Amygdala (tissue), 56 donors: ENCODE measurements at places on chromosomes 5 and 9.

DNA sequence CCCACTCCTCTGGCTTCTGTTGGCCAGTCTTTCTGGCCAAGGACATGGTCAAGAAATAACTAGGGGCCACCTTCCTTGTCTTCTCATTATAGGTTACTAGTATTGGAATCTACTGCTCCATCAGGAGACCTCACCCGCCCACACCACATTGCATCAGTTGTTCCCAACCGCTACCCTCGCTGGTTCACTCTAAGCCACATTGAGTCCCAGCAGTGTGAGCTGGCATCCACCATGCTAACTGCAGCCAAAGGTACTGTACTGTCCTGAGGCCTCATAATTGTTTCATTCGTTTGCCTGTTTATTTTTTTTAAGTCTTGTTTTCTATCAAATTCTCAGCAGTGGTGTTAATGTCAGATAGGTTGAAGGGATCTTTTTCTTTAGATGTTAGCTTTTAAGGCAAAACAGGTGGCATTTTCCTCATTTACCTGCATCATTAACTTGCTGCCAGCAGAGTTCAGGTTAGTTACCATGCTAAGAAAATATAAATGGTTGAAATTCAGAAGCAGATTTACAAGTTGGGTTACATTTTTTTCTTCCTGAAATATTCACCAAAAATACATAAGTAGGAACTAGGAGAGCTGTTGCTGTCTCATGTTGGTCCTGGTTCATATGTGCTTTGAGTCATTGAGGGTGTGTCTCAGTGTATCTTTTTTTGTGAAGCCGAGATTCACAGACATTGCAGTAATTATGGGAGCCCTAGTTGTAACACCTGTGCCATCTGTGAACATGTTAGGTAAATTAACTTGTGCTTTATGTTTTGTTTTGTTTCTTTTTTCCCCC, 206.9 kb downstream of the ZSWIM6 start:
- no peak for DNase-seq

DNA sequence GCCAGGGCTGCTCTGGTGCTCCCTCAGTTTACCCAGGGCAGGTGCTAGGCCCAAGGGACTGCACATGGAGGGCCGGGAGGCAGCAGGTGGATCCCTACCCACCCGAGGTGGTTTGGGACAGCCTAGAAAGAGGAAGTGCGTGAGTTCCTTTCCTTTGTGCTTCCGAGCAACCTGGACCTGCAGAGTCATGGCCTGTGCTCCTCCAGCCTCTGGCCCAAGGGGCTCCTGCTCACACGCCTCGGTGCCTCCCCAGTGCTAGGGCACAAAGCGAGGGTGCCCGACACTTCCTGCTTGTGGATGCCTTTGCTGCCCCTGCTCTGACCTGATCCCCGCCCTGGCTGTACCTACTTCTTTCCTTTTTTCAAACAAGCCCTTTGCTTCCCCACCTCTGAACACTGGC, 79.3 kb downstream of the RXRA start:
- no peak for DNase-seq

DNA sequence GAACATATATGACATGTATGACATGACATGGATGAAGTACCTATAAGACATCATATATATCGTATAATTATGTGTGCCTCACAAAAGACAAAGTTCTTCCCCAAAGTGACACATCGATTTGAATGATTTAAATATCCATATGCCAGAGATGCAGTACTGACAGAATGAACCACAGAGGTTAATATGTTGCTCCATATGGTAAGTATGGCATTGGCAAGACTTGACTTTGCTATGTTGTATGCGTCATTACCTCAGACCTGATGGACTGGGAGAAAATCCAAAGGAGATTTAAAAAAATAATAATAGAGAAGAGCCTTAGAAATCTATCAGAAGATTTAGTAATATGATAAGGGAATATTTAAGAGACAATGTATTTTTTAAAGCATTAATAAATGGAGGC, 263.2 kb downstream of the PJA2 start:
- no peak for DNase-seq

DNA sequence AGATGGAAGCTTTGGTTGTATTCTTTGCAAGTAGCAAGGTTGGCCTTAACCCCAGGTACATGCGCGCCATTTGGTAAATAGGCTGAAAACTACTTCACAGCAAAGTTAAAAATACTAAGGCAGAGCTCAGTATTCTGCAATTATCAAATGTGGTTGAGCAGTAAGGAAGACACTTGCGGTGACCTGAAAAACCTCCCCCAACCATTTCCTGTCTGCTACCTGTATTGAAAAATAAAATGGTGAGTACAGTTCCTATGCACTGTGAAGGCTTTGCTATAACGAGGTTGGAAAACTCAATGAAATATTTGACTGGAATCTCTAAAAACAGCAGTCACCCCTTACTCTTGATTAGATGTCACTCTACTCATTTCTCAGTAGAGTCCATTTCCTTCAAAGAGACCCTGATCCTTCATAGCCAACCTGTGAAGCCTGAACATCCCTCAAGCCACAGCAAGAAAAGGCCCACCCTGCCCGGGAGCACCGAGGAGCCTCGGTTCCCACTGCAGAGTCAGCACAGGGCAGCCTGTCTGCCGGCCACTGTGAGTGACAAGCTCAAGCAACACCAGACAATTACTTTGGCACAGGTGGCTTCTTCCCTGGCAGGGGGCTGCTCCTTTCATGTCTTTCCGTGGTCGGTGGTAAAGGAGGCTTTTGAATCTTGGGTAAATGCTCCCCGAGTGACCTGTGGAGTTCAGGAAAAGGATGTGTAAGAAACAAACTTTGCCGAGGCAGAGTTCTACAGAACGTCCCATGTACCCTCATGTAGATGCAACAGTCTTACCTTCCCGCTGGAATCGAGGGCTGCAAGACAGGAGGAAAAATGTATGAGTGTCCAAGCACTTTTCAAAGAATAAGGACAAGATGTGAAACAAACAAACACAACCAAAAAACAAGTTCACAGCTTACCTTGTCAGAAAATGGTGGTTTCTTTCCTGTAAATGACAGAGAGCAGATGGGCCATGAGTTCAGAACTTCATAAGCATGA, 29.6 kb downstream of the C5orf58 start:
- DNase-seq = no peak

- no peak for DNase-seq
These were observed 86.9 kb downstream of the GNAQ start for GRCh38 chr9:77944556-77945243.

GRCh38 chr9:14308853-14309145, 5.1 kb downstream of the NFIB start:
- no peak for DNase-seq

DNA sequence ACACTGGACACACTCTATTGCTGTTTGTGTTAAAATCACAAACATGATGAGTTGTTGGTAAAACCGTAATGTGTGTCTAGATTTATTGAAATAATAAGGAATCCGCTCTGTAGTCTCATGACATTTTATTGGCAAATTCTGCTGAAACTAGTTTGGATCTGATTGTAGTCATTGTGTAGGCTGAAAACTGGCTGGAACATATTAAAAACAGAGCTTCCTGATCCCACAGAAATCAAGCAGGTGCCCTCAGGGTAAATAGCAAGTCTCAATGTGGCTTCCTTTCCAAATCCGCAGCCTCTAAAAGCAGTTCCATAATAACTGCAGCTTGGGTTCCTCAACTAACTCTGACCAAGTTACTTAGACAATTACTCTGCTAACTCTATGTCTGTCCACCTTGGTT, 427.5 kb upstream of the KIF2A start:
- no peak for DNase-seq

DNA sequence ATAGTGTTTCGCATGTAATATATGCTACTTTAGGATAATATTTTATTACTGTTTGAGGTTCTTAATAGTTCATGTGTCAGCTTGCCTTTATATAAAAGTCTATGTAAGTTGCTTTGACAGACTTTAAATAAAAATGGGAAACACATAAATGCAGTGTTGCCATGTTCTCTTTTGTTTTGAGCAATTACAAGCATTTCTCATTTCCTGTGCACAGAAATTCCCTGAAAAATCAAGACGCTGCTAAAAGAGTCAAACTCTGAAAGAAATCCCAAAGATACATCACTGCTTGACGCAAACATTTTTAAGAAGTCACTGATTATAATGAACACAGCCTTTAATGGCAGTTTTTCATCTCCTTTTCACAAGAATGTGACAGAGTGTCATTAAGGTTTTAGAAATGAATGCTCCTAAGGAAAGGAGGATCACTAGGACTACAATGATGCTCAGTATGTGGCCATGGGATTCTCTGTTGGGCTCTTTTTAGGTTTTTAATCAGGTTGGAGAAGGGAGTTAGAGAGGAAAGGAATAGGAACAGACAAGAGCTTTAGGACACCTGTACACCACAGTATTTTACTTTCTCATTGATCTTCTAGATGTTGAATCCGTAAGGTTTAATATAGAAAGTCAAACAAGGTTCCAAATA, 29.4 kb downstream of the ZCCHC7 start:
- DNase-seq = no peak

- no peak for DNase-seq
These were observed 217.5 kb downstream of the DENND1A start for GRCh38 chr9:123712399-123712798.

- DNase-seq = no peak
These were observed 553 bp downstream of the MAP3K1 start for GRCh38 chr5:56815658-56816545.

DNA sequence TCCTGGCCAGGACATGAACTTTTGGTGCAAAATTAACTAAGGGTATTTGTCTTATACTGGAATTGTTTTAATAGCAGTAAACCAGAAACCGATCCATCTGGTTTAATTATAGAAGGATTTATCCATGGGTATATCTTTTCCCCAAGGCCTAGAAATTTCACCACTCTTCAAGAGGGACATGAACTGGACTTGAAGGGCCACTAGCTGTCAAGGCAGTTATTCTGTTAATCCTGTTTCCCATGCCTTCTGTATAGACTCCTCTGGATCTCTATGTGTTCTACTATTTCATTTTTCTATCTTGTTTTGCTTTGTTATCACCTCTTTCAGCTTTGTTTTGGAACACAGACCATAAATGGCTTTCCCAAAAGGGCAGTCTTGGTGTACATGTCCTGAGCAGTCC, 467.6 kb downstream of the KIF4B start:
- no peak for DNase-seq

DNA sequence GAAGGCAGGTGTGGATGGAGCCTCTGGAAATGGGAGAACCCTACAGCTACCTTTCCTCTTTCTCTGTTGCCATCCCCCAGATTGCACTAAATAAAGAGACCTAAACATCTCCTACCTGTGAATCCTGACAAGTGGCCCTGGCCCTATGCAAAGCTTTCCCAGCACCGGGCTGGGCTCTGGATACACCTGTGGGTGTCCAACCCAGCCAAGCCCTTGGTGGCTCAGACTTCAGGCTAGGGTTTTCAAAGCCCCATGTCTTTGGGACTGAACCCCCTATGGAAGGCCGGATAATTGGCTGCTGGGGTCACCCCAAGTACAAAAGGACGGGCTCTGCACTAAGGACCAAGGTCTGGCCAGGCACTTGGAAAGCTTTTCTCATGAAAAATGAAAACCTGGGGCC, 44.1 kb upstream of the IPPK start:
- no peak for DNase-seq

GRCh38 chr5:53479590-53480415, 626 bp upstream of the FST start:
- DNase-seq = no peak

GRCh38 chr5:2857837-2858236, 106.4 kb upstream of the IRX2 start:
- DNase-seq = no peak

- no peak for DNase-seq
These were observed 2.0 kb downstream of the FBXL17 start for GRCh38 chr5:108379722-108380530.

DNA sequence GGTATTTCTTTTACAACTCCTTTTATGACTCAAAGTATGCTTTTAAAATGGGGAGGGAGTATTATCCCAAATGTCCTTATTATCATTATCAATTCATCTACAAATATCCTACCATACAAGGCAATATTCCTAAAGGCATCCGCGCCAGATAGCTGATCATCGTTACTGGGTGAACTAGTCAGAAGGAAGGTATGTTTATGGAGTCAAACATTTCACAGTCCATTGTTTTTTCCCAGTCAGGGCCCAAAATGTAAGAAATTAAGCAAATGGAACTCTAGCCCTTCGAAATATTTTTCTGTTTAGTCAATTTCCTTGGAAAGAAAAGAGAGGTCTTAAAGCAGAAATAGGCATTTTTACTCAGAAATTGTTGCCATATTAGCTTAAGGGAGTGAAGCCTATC, 188.5 kb upstream of the CCNG1 start:
- no peak for DNase-seq

DNA sequence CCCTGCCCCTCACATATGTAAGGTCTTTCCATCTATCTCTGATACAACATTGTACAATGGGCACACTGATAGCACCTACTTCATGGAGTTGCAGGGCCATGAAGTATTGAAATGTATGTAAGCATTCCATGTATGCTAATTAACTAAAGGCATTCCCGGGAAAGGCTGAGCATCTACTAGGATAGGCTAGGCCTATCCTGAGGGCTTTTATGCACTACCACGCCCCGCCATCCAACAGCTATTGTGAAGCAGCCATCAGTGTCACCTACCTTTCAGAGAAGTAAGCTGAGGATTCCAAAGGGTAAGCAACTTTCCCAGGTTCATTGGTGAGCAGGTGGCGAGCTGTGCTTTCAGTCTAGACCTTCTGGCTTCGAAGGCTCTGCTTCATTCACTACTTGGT, 47.6 kb downstream of the NSG2 start:
- DNase-seq = no peak

- DNase-seq = no peak
These were observed 584.3 kb upstream of the TUSC1 start for GRCh38 chr9:26262421-26263107.

GRCh38 chr5:125550274-125550673, 803.8 kb upstream of the ZNF608 start:
- DNase-seq = no peak

- no peak for DNase-seq
These were observed 32.1 kb downstream of the ADRB2 start for GRCh38 chr5:148858547-148858946.

GRCh38 chr9:124800306-124801259, 23.6 kb downstream of the OLFML2A start:
- no peak for DNase-seq

DNA sequence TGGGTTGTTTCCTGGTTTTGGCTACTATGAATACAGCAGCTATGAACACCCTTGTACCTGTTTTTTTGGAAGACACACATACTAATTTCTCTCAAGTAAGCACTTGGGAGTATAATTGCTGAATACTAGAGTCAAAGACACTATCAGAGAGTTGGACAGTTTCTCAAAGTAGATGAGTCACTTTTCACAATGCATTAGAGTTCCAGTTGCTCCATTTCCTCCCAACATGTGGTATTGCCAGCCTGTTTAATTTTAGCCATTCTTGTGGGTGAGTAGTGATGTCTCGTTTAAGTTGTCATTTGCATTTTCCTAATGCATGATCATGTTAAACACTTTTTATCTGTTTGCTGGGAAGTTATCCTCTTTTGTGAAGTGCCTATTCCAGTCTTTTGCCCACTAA, 81.6 kb upstream of the GDNF start:
- no peak for DNase-seq

DNA sequence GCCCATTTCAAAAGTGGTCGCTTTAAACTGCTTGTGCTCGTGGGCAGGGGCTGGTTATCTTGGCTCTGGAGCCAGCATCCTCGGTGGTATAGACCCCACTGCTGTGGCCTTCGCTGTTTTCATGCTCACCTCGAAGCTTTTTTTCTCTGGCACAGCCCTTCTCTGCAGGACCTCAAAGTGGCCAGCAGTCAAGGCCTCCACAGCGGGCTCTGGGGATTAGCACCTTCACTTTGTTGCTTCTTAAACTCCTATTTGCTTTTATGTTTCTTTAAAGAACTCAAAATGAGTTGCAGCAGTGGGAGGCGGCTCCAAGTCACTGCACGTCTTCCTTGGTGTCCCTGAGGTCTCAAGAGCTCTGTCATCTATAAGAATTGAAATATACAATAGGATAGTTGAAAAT, 165.1 kb downstream of the CACNA1B start:
- no peak for DNase-seq
